ENCODE measurements at places on chromosomes 2 and 18.

- no peak for DNase-seq
These were observed 4.4 kb upstream of the CAB39 start for GRCh38 chr2:230708204-230708603.

DNA sequence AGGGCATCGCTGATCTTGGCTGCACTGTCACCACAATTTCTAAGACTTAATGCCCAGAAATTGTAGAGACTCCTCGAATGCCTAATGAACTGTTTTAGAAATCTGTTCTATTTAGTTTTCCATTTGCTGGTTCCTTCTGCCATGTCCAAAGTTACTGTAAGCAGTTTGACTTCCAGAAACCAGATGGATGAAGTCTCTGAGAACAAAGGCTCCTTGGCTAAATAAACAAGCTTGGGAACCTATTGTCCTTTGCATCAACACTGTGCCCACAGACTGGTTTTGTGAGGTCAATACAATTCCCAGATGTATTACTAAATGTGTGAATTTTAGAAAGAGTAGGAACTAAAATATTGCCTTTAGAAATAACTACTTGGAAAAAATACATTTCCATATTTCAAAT, 600.2 kb downstream of the NYAP2 start:
- no peak for DNase-seq

DNA sequence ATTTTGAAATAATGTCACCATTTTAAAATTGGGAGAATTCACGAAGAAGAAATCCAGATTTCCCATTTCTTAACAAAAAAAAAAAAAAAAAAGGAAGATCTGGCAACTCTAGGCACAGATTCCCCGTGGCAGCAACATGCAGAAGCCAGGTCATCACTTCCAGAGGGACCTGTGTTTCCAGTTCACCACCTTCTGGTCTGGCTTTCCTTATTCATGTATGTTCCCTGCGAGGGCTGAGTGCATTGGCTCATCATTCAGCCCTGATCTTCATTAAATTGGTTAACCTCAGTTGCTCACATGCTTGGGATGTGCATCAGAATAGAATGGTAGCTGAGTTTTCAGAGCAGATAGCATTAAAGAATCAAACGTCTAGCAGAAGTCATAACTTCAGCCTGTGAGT, 25.0 kb upstream of the MAP3K20 start:
- no peak for DNase-seq

DNA sequence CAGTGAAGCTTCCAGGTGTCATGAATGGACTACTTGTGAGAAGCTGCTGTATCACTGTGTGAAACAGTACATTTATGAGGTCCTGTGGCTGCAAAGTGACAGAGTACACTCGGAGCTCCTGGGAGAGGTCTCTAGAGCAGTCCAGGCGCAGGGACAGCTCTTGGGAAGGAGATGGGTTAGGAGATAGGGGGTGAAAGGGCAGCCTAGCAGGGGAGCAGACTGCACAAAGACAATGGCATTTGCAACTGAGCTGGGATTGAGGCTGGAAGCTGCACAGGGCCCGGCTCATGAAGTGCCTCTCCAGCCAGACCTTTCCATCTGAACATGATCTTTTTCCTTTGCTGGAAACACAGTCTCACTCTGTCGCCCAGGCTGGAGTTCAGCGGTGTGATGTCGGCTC, 83.6 kb downstream of the RHOB start:
- DNase-seq, result no peak

- DNase-seq, result no peak
These were observed 190.4 kb downstream of the MC4R start for GRCh38 chr18:60182223-60182622.

- DNase-seq, result no peak
These were observed 229.7 kb downstream of the EIPR1 start for GRCh38 chr2:3147651-3148530.

DNA sequence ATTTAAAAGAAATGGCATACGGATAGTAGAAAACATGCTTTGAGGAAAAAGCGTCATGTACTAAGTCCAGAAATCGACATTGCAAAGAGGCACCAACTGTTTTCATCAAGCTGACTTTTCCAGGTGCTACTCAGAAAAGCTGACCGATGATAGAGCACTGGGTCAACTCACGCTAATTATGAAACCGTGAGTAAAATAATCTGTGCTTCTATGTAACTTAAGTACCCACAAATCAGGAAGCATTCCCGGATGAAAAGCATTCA, 353 bp upstream of the NUP35 start:
- DNase-seq, result no peak

DNA sequence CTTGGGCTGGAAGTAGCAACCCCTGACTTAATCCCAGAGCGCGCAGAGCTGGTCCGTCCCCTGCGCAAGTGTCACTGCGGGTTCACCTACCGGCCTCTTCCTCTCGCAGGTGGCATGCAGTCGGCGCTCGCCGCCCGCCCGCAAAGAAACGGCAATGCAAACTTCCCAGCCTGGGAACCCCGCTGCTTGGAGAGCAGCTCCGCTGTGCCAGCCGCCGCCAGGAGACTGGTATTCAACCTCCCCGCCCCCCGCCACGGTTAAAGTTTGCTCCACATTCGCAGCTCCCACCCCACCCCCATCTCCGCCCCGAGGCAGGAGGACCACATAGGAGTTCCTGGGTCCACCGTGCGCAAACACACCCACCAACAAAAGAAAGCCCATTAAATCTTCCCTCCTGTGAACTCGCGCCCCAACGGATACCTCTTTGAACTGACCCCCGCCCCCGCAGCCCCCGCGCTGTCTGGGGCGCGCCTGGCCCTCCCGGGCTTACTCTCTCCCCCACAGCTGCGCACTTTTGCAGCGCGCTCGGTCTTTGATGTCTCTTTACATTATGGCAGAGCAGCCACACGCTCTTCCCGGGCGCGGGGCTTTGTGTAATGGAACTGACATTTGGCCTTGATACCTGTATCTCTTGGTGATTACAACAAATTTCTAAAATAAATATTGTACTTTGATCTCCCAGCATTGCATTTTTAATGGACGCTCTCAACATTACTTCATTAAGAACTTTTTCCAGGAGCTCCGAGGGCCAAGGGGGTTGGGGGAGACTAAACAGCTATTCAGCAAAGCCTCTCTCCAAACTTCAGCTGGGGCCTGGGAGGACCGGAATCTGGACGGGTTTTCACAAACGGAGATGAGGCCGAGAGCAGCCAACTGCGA, 3.1 kb upstream of the SP5 start:
- DNase-seq, result no peak

- no peak for DNase-seq
These were observed 65.1 kb upstream of the YWHAQ start for GRCh38 chr2:9695941-9696340.
